Midbrain (tissue), 1 donor: ENCODE measurements at places on chromosomes 3 and 15.

- no peak for DNase-seq
Observed at GRCh38 chr15:81339851-81340250, 15.9 kb upstream of the STARD5 start.

GRCh38 chr15:81097116-81097889 lies 36.8 kb upstream of the CFAP161 start:
- DNase-seq: no peak

DNA sequence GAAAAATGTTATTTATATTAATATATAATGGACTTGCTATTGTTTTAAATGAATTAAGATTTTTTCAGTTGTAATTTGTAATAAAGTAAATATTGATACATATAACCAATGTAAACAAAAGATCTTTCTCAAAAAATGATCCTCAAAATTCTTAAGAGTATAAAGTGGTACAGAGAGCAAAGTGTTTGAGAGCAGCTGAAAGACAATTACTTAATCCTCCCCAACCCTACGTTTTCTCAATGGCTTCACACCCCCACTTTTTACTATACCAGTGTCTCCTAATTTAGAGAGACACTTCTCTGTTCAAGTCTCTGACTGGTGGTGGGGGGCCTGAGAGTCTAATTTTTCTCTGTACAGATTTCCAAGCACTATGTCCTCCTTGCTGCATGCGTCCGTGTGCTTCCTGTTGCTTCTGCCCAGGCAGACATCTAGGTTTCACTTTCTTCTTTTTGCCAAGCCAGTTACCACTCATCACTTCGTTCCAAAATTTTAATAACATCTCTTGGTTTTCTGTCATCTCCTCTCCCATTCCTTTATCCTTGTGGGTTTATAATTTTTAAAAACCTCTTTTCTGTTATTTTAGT lies 276.3 kb upstream of the DNAJC19 start:
- peak; percentile 11 for DNase-seq

DNA sequence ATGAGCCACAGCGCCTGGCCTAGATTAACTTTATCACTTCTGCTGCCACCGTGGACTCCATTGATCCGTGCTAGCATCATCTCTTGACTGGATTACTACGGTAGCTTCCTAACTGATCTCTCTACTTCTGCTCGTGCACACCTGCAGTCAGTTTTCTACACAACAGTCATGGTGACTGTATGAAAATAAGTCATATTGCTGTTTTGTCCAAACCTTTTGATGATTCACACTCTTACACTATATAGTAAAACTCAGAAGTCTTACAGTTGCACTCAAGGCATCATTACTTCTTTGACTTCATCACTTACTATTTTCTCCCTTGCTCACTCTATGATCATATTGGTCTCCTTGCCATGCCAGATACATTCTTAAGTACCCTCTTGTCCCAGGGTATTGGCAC lies 10.1 kb downstream of the PDCD6IP start:
- DNase-seq: no peak

DNA sequence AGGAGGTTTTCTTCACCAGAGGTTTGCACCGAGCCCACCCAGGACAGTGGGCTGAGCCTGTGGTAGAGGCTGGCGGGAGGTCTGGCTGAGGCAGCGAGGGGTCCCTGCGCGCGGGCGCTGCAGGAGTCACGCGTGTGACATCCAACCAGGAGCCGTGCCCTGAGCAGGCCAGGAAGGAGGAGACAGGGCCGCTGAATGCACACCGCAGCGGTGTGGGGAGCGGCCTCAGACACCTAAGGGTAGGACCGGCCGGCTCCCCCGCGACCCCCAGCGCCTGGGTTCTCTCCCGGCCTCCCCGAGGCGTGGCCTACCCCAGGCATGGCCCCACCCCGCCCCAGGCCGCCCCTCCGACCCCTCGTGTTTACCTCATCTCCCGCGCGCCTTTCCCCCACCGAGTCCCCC lies 412 bp downstream of the SLC41A3 start:
- peak; percentile 36 for DNase-seq

GRCh38 chr3:114025451-114025850 lies 30.9 kb downstream of the CCDC191 start:
- DNase-seq: no peak

DNA sequence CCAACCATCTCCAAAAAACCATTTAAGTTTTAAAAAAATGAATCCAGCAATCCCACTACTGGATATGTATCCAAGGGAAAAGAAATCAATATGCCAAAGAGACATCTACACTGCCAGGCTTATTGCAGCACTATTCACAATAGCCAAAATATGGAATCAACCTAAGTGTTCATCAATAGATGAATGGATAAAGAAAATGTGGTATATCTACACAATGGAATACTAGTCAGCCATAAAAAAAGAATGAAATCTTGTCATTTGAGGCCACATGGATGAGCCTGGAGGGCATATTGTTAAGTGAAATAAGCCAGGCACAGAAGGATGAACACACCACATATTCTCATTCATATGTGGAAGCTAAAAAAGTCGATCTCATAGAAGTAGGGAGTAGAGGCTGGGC lies 136.1 kb downstream of the FILIP1L start:
- DNase-seq: no peak

- DNase-seq: no peak
Observed at GRCh38 chr3:20054549-20054987, 14.3 kb downstream of the KAT2B start.

GRCh38 chr3:173395073-173395411 lies 2.5 kb upstream of the NLGN1 start:
- DNase-seq: peak; percentile 53

GRCh38 chr3:46926871-46927717 lies 49.5 kb downstream of the CCDC12 start:
- no peak for DNase-seq

DNA sequence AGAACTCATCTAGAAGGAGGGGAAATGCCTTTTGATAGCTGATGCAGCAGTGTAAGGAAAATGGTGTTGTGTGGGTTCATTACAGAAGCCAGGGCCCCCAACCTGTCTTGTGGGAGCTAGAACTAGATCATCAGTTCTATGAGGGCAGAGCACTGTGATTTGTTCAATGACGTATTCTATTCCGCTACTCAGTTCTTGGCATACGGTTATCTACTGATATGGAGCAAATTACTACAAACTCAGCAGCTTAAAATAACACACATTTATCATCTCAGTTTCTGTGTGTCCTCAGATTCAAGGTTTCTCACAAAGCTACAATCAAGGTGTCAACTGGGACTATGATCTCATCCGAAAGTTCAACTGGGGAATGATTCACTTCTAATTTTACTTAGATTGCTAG lies 250.5 kb downstream of the FEZF2 start:
- DNase-seq: no peak

GRCh38 chr3:184740509-184741258 lies 28.8 kb upstream of the MAGEF1 start:
- no peak for DNase-seq

GRCh38 chr3:37138816-37139215 lies 35.6 kb downstream of the LRRFIP2 start:
- no peak for DNase-seq

DNA sequence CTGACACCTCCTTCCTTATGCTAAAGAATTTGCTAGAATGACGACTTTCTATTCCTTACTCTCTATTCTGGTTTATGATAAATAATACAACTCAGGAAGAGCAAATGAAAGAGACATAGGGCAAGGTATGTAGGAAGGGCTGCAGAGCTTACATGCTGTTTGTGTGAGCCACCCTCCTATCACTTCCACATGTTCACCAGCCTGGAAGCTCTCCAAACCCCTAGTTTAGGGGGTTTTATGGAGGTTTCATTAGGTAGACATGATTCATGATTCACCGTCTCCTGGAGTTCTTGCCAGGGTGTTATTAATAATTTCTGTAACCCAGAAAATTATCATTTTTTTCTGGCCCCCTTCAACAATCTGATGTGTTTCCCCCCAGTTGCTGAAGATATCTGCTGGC lies 172.1 kb upstream of the COL8A1 start:
- no peak for DNase-seq

- DNase-seq: no peak
Observed at GRCh38 chr3:14549256-14549919, 9.2 kb upstream of the GRIP2 start.

DNA sequence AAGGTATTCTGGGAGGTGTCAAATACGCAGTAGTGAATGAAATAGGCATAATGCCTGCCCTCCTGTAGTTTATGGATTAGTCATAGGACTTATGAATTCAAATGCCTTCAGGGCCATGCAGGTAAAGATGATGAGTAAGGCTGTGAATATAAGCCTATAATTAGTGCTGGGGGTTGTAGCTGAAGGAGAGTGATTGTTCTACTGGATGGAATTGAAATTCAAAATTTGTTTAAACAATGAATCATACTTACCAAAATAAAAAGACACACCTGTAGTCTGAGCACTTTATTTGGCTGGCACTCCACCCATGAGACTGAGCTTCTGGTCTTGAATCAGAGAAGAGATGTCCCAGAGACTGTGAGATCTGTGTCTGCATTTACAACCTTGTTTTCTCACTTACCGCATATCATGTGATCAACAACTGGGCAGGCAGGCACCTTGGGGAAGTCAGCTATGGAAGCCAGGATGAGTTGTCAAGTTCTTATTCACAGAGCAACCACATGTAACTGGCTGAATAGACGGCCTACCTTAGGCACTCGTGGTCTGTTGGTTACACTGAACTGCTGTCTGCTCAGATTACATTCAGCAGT lies 291.8 kb downstream of the NAALADL2 start:
- DNase-seq: no peak

DNA sequence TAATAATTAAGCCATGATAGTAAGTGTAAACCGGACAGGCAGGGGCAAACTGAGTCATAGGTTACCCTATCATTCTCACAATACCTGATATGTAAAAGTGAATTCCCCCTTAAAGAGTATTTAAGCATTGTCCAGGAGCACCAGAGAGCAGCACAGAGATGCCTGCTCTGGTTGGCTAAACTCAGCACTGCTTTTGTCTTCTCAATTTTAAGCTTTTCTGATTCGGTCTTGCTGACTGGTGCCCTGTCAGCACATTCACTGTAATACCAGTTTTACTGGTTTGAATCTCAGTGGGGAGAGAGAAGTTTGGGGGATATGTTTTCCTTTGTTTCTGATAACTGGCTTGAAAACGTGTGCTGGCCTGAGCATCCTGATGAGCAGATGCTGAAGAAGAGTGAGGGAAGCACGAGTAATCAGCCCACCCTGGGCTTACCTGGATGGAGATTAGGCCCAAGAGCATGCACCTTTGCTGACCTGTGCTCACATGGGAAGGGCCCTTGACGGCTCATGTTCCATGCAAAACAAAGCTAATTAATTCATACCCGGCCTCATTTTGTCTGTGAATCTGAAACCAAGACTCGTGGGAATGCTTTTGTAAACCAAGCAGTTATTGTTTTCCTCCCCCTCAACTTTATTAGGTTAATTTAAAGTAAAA lies 208.5 kb upstream of the MRPL3 start:
- DNase-seq: no peak

DNA sequence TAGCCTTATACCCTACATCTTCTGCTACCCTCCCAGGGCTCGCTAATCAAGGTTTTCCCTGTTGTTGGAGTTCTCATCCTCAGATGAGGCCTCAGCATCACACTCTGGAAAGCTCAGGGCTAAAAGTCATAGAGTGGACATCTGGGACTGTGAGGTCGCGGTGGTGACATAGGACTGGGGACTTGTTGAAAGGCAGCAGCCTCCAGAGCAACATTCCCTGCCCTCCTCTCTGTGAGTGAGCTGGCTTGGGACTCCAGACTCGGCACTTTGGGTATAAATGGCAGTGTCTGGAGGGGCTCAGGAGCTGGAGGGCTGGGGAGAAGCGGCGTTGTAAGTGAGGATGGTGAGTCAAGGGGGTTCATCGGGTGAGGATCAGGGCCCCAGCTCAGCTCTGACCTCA lies 2.7 kb downstream of the CA12 start:
- DNase-seq: no peak

GRCh38 chr15:23472678-23473077 lies 25.6 kb upstream of the GOLGA6L2 start:
- no peak for DNase-seq

- peak; percentile 26 for DNase-seq
Observed at GRCh38 chr15:73996939-73997338, 2.4 kb downstream of the PML start.

DNA sequence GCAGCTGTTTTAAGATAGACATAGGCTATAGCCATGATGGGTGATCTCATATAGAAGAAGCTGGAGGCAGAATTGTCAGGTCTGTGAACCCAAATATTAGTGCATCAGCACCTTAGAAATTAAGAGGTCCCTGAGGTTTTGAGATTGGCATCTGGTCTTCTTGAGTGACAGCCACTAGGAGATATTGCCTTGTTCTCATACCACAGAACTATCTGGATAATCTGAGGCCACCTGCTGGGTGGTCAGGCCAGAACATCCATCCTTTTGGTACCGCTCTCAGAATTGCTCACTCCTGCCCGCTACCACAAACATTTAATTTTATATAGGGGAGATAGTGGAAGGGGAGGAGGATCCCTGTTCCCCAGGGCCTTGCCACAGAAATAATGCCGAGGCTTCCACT lies 210.6 kb upstream of the ZPLD1 start:
- no peak for DNase-seq

DNA sequence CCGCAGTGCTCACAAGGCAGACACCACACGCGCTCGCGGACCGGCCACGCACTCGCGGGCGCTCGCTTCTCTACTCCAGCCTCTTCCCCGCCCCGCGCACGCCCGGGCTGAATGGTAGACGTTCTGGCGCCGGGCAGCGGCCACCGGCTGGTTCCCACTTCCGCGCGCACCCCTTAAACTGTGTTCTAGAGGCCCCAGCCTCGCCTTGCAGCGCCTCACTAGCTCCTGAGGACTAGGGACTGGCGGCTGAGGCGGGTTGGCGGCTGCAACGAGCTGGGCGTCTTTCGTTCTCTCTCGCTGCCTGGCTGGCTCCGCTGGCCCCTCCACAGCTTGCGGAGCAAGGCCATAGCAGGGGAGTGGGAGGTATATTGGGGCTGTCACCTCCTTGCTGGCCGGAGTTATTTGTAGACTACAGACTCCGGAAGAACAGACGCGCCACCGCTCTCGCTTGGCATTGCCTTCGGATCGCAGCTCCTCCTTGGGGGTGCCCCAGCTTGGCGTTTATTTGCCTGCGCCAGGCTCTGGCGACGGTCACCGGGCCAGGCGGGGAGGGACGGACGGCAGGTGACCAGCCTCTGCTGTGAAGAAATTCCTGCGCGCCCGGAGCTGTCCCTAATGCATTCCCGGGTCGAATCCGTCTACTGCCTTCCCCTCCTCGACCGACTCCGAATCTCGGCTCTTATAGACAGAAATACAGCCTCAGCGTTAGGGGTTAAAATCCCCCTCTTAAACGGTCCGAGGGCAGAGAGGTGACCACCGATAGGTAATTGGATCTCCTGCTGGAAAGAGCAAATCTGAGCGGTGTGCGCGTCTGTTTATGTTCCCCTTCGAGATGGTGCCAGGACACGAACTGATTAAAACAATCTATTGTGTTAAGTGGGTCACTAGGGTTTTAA lies 1.3 kb downstream of the GREM1 start:
- no peak for DNase-seq

- DNase-seq: no peak
Observed at GRCh38 chr3:141933421-141934300, 57.2 kb downstream of the ATP1B3 start.

- no peak for DNase-seq
Observed at GRCh38 chr3:126517986-126518778, 609 bp upstream of the UROC1 start.
